Amygdala (tissue), 56 donors: ENCODE measurements at places on chromosomes 5 and 9.

DNA sequence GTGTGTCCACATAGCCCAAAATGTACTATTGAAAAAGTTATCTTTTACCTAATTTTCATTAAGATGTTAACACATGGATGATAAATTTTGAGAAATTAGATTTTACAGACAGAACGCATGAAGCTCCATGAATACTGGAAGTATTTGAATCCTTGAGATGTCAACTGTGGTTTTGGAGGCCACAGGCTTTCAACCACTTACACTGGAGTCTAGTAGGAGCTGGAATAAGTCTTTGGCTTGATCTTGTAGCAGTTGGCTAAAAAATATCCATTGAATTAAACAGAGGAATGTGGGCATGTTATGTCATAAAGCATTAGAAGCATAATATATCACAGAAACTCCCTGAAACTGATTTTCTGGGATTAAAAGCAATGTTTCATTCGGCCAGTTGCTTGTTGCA, 52.9 kb downstream of the CAMK4 start:
- no peak for DNase-seq

DNA sequence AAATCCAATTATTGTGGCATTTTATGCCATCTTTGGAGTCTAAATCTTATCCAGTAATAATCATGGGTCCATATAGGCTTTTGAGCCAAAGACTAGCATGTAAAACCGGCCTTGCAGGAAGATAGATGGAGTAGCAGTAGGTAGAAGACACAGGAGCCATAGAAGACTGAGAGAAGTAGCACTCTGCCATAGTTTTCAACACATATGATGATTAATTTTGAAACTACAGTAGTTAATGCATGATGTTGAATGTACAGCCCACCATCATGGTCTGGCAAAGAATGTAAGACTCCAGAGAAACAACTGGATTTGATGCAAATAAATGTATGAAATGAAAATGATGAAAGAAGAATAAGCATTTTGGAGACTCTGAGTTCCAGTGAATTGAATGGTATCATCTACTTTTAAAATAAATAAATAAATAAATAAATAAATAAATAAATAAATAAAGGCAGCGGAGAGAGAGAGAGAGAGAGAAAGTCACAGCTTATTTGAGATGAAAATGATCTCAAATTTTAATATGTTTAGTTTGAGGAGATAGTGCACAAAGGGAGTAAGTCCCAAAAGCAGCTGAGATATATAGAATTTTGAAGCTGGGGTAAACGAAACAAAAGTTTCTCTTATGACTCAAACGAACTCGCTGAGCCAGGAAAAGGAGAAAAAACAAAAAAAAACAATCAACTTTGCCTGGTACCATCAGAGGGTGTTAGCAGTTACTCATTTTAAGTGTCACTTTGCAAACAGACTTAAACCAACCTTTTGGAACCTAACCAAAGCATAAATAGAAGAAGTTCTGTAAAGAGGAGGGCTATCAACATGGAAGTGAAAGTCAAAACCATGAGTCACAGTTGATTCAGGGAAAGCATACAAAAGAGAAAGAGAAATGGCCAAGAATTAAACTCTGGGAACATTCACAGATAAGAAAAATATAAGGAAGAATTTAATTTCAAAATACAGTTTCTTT, 388.7 kb downstream of the CETN3 start:
- no peak for DNase-seq

DNA sequence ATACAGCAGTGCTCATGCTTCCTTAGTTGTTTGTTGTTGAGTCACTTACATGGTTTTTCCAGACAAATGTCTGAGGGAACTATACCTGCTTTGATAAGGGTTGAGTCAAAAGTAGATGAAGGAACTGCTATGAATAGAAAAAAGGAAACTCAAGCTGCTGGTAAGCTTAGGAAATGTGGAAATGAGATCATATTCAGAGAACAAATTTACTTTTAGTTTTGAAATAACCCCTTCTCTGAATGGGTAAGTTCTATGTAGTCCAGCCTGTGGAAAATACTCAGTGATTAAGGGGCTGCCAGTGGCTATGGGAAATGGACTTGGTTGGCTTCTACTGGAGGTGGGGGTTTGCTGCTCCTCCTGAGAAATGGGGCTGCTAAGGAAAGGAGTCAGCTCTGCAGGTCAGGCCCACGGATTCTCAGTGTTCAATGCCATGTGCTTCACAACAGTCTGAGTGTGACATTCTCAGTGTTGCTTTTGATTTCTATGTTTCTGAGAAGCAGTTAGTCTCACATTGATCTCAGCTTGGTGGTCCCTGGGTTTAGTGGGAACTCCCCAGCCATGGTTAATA, 47.7 kb upstream of the GLRX start:
- no peak for DNase-seq

GRCh38 chr5:151751091-151751490, 7.3 kb downstream of the ATOX1 start:
- no peak for DNase-seq

DNA sequence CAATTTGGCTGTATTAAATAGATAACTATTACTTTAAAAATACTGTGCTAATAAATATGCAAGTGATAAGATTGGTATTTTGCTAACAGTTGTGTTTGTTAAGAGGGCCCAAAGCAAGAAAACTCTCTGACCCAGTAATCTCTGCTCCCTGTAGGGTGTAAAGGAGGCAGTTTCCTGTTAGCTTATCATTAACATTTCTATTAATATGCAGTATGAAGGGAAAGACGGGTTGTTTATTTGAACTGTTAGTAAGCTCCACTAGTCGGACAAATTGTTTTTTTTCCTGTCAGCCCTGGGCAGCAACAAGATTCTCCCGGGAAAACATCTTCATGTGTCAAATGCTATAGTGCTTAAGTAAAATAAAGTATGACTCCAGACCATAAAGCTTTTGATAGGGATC, 35.6 kb downstream of the ERP44 start:
- no peak for DNase-seq

DNA sequence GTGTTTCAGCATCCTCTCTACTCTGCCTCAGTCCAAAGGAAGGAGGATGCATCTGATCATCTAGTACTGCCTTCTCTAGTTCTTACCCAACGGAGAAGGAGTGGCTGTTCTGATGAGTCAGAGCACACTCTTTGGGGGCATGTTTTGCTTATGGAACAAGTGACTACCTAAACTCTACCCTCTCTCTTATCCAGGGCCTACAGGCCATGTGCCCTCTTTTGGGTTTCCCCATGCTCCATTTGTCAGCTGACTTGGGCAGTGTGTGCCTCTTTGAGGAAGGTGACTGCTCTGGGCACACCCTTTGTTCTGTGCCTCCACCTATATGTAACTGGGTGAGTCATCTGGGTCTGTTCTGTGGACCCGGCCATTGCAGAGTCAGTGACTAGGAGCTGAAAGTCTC, 89.6 kb upstream of the BNC2 start:
- no peak for DNase-seq

DNA sequence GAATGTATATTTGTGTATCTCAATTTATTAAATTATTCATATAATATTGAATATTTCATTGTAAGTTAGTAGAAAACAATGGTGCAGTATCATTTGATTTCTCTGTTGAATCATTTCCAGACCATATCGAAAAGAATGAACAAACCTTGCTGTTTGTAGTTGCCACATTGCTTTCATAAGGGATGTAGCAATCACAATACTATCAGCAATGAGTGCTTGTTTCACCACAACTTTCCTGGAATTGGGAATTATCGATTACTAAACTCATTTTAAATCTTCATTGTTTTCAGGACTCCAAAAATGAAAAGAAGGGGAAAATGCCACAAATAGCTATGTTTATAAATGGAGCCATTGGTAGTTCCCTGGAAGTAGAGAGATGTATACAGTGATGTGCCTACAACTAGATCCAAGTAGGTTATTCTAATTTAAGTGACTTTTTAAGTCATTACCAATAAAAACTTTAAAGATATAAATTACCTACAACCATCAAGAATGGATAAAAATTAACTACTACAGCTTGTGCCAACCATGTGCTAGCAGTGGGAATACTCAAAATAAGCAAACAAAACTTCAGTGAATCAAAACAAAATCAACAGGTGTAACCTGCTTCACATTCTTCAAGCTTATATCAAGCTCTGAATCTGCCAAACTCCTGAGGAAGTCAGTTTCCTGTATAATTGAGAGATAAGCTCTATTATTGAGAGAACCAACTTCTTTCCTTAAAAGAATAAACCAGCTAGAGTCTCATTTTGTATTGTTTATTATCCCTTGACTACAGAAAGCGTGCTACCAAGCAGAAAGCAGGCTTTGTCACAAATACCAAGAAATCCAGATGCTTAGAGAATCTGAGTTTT, 358.6 kb downstream of the ADGRV1 start:
- DNase-seq, result no peak

GRCh38 chr9:9913276-9913832, 699.4 kb downstream of the PTPRD start:
- no peak for DNase-seq

- DNase-seq, result no peak
Measured at GRCh38 chr5:149550594-149551226, 529 bp downstream of the CSNK1A1 start.

GRCh38 chr5:1291611-1292080, 3.2 kb downstream of the TERT start:
- DNase-seq, result no peak

- no peak for DNase-seq
Measured at GRCh38 chr9:128190516-128191405, 611 bp downstream of the CIZ1 start.

DNA sequence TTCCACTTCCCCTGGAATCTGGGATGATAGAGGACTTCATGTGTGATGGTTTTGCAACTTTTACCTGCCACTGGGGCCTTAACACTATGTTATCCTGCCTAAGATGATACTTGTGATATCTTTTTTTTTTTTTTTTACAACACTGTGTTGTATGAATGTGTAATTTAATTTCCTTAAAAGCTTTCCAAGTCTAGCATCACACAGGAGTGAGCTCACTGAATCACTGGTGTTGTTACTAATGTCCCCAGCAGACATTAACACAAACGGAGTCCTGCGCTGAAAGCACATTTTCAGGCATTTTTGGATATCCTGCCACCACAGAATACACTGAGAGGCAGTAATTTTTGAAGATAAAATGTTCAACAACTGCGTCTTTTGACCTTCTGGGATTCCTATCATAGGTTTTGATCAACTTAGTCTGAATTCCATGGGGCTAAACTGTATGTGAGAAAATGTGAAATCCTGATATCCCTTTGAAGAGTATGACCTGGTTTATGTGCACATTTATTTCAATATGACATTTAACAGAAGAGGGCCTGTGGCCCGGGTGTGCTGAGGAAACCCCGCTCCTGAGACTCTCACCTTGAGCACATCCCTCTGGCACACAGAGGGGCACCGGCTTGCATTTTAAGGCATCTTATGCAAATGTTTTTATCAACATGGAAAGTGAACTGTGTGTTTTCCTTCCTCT, 118.0 kb downstream of the FSTL4 start:
- no peak for DNase-seq
